ENCODE measurements at places on chromosomes 7 and 10.

GRCh38 chr7:16604054-16604453 lies 41.5 kb downstream of the ANKMY2 start:
- no peak for DNase-seq

DNA sequence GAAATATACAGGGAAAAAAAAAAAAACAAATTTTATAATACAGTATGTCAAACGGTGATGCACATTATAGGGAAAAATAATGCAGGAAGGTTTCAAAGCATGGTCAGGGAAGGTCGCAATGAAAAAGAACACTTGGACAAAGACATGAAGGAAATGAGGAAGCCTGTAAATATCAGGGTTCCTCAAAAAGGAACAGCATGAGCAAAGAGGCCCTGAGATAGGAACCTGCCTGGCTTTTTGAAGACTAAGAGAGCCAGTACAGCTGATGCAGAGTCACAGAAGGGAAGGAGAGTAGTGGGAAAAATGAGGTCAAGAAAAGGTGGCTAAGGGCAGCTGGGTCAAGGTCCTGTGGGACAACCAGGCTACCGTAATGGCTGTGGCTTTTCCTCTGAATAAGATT lies 1.9 kb downstream of the VPS41 start:
- DNase-seq = no peak

- no peak for DNase-seq
Measured at GRCh38 chr10:62961951-62962523, 145.9 kb upstream of the EGR2 start.

DNA sequence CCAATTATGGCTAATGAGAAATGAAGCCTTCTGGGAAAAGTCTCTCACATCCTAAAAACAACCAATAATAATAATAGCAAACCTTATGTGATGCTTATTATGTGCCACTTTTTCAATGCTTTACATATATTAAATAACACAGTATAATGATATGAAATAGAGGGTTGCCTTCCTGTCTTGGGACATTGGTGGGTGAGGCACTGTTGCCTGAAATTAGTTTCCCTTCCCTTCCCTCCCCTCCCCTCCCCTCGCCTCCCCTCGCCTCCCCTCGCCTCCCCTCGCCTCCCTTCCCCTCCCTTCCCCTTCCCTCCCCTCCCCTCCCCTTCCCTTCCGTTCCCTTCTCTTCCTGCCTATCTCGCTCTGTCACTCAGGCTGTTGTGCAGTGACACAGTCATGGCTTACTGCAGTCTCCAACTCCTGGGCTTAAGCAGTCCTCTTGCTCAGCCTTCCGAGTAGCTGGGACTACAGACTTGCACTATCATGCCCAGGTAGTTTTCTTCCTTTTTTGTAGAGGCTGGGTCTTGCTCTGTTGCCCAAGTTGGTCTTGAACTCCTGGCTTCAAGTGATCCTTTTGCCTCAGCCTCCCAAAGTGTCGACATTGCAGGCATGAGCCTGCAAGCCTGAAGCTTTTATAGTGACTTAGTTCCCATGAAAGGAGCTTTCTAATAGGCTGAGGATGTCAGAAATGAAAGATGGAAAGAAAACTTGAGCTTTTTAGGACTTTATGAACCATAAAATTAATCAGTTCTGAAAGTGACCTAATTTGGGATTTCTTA lies 47.9 kb downstream of the PHTF2 start:
- DNase-seq = no peak

DNA sequence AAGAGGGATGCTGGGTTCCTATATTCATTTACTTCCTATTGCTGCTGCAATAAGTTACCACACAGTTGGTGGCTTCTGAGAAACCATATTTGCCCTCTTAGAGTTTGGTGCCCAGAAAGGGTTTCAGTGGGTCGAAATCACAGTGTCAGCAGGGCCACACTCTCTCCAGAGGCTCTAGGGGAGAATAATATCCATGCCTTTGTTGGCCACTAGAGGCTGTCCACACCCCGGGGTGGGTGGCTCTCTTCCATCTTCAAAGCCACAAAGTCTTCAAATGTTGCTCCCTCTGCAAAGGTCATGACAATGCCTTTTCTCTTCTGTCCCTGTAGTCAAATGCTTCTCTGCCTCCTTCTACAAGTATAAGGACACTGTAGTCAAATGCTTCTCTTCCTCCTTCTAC lies 989.4 kb downstream of the CCSER2 start:
- no peak for DNase-seq

GRCh38 chr10:60209874-60210570 lies 179.7 kb downstream of the ANK3 start:
- DNase-seq = no peak

DNA sequence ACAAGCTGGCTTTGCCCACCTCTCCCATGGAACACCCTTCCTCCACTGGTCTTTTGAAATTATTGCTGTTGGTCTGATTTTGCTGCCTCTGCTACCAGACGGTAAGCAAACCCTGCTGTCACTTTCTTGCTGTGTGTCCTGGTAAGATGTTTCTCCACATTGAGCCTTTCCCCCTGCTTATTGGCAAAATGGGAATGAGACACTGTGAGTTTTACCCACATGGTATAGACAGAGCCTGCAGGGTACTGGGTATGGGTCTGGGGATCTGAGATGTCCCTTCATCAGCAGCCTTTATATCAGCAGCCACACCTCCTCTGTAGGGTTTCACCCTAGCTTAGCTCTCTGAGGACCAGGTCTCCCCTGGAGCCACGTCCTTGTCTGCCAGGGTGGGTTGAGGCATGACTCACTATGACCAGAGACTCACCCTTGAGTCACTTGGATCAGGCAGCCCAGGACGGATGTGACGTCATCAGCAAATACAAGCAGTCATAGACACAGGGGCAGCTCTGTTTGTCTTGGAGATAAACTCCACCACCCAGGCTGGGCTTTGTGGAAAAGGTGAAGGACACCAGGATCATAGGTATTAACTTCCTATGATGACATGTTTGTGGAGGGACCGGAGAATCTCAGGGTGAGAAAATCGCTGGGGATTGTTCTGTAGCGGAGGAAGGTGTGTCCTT lies 17.9 kb upstream of the BAIAP2L1 start:
- no peak for DNase-seq

GRCh38 chr10:35316218-35316967 lies 19.9 kb upstream of the CCNY start:
- DNase-seq = no peak

DNA sequence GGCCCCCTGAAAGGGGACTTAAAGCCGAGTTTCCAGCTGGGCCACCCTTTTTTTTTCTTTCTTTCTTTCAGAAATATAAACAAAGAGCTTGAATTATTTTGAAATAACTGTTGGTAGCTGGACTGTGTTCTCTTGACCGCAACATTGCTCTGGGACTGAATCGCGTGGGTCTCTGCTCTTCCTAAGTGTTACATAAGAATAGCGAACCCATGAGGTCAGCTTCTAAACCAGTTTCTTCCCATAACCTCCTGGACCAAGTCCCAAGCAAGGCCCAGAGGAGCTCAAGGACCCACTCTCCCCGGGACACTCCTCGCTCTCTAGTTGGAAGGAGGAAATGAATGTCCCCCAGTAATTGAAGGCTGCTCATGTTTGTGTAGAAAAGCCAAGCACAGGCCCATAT lies 91.1 kb downstream of the CXCL12 start:
- DNase-seq = no peak

GRCh38 chr10:117005527-117006055 lies 604 bp upstream of the SHTN1 start:
- peak; percentile 1 for DNase-seq

- no peak for DNase-seq
Measured at GRCh38 chr10:86943316-86944030, 13.9 kb downstream of the MMRN2 start.

- DNase-seq = peak; percentile 75
Measured at GRCh38 chr7:97027427-97028234, 3.0 kb upstream of the DLX5 start.

- no peak for DNase-seq
Measured at GRCh38 chr7:35701287-35701900, 6.5 kb upstream of the HERPUD2 start.

- DNase-seq = peak; percentile 12
Measured at GRCh38 chr7:67843001-67843565, 846.5 kb downstream of the TYW1 start.

GRCh38 chr10:17144757-17145156 lies 15.1 kb upstream of the CUBN start:
- no peak for DNase-seq

DNA sequence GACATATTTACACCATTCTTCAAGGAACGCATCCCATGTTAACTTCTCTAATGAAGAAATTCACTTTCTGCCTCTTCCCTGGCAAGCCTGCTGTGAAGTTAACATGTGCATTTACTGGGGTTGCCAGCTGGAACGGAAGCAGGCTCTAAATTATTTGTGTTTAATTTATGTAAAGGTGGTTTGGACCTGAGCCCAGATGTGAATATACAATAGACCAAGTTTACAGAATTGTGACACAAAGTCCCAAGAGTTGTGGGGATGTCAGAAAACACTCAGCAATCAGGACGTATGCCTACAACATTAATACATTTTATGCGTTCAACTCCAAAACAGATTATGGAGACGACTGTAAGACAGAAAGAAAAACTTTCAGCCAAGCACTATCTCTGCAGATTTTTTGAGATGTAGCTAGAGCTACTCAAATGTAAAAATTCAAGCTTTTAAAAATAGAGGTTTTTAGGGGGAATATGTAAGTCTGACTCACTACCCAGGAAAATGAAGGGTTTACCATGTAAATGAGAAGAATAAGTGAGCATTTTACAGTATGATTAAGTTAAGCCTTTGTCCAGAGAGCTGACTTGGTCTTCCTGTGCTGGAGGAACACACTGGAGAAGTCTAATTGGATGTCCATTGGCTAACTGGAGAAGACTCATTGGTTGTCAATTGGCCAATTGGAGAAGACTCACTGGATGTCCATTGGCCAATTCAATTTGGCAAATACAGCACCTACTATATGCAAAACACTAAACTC lies 19.5 kb downstream of the NRP1 start:
- DNase-seq = peak; percentile 1

DNA sequence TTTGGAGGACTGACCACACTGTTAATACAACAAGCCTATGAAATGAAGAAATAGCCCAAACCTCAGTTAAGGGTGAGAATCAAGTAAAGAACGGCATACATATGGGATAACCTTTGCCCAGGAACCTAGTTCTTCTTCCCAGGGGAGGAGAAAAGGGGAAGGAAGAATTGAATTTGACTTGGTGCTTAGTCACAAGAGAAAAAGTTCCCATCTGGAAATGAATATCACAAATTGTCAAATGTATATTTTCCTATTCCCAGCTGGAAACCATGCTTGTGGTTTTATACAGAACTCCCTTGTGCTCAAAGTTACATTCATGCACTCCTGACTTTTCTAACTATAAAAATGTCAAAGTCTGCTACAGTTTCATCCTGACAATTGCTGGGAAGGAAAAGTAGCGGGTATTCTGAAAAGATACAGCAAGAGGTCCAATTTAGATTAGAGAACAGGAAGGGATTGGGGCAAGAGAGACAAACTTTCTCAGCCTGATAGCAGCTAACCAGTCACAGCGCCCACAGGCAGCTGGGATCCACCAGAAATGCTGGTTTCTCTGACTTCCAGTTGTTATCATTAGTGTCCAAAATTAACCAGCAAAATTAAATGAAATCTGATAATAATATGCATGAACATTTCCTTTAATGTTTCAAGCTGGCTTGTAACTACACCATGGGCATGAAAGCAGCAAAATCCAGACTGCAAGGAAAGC lies 18.6 kb upstream of the GSAP start:
- no peak for DNase-seq

- no peak for DNase-seq
Measured at GRCh38 chr7:150965273-150965830, 12.8 kb downstream of the KCNH2 start.

DNA sequence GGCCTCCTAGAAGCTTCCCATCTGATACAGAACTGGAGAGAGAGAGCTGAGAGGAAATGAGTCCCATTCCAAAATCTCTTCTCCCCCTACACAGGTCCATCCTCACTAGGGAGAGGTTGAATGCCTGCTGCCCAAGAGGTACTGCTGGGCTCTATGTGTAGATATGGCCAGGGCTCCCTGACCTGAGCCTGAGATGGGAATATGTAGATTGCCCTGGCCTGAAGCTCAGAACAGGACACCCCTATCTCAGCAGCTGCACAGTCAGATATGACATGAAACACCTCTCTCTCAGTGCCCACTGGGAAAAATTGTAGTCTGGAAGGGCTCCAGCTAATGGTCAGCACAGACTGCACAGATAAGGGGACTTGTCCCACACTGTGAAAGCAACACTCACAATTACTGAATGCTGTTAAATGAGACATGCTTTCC lies 3.1 kb upstream of the IFIT1B start:
- no peak for DNase-seq

DNA sequence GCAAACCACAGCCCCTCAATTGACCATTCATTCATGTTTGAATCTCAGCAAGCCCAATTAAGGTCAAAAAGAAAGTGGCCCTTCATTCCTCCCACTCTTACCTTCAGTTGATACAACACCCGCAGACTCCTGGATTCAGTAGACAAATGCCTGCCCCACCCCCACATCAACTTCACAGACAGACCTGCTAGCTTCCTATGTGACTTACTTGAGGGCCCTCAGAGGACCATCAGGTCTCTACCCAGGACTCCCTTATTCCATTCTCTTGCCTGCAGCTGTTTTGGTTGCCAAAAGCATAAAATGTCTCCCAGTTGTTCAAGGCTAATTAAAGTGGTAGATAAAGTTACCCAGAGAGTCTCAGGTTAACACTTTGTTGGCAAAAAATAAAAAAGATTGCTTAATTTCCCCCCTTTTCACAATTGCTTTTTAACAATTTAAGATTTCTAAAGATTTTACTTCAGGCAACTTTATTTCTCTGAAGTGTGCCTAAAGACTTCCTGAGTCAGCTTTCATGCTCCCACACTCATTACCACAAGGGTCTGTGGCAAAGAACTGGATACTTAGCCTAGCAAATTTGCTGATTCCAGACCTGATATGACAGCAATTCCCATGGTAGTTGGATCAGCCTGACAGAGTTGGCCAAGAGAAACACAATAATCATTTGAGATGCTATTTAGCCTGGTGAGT lies 3.3 kb upstream of the MTERF1 start:
- DNase-seq = no peak

DNA sequence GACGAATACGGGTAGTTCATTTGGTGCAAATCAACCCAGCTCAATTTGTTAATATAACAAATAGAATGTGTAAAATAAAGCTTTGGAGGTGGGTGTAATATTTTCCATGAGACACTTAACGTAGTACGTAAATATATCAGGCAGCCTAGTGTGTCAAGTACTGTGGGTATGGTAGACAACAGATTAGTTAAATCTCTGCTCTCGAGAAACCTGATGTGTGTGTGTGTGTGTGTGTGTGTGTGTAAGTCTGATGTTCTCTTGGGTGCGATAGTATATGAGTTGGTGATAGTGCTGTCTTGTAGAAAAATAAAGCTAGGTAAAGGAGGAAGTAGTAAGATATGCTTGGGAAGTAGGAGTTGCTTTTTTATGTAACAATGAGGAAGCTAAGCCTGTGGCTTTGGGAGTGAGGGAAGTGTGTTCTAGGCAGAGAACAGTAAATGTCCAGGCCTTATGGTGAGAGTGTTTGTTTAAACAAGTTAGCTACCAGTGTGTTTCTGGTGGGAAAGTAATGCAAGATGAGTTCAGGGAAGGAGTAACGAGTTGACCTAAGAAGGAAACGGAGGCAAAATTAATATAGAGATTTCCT lies 26.1 kb downstream of the WAC start:
- DNase-seq = no peak

GRCh38 chr7:80974396-80975358 lies 55.8 kb upstream of the SEMA3C start:
- DNase-seq = no peak

- no peak for DNase-seq
Measured at GRCh38 chr10:71561003-71561574, 158.5 kb downstream of the C10orf105 start.
